ENCODE measurements at places on chromosomes 11 and 22.

DNA sequence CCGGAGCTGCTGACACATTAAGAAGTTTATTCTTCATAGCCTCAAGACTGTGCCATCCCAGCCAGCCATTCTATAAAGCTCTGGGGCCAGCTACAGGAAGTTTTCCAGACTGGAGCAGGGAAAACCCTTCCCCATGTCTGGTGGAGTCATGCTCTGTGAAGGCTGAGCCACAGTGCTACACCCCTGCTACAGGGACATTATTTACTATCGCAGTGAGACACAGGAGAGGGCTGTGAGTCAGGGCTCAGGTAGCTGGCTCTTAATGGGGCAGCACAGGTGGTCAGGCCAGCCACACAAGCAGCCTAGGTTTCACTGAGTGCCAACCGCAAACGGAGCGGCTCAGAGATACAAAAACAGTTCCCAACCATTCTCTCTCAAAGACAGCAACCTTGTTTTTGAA, 12.1 kb downstream of the HPS4 start:
- no peak for DNase-seq

DNA sequence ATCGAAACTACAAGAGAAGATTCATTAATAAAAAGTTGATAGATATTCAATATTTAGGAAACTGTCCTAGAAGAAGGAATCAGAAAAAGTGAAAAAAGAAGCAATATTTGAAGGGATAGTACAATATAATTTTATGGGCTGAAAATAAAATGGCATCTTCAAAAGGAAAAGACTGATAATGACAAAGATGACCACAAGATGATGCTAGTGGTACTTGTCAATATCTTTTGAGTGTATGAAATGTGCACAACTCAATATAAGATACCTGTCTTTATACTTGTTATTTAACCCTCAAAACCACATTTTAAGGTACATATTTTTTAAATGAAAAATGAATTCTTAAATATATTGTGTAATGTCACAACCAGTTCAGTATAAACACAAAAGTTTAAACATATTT, 1059.6 kb upstream of the RAG2 start:
- peak; percentile 4 for DNase-seq

- DNase-seq: no peak
Measured at GRCh38 chr11:132559331-132560036, 972.8 kb downstream of the OPCML start.

- DNase-seq: no peak
Measured at GRCh38 chr11:101582236-101582988, 1.4 kb downstream of the TRPC6 start.

DNA sequence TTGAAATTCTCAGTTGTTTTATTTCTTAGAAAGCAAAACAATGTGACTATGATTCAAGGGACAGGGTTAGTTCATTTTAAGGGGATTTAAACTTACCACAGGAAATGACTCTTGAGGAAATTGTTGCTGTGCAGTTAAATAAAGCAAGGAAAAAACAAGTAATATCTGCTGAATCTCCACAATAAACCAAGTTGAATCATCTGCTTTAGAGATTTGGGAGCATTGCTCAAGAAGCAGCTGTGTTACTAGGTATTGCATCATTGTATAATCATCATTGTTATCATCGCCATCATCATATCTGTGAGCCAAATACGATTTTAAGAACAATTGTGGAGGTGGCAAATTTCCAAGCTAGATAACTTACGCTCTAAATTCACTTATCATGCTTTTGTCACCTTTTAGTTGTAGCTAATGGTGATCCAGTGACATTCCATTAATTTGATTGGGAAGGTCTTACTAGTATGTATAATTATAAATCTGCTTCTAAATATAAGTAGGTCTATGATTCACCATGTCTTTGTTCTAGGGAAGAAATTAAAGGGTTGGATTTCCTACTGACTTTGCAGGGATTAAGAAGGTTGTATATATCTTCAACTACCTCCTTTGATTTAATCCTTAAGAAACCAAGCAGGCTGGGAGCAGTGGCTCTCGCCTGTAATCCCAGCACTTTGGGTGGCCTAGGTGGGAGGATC, 19.9 kb downstream of the MMP10 start:
- DNase-seq: no peak

DNA sequence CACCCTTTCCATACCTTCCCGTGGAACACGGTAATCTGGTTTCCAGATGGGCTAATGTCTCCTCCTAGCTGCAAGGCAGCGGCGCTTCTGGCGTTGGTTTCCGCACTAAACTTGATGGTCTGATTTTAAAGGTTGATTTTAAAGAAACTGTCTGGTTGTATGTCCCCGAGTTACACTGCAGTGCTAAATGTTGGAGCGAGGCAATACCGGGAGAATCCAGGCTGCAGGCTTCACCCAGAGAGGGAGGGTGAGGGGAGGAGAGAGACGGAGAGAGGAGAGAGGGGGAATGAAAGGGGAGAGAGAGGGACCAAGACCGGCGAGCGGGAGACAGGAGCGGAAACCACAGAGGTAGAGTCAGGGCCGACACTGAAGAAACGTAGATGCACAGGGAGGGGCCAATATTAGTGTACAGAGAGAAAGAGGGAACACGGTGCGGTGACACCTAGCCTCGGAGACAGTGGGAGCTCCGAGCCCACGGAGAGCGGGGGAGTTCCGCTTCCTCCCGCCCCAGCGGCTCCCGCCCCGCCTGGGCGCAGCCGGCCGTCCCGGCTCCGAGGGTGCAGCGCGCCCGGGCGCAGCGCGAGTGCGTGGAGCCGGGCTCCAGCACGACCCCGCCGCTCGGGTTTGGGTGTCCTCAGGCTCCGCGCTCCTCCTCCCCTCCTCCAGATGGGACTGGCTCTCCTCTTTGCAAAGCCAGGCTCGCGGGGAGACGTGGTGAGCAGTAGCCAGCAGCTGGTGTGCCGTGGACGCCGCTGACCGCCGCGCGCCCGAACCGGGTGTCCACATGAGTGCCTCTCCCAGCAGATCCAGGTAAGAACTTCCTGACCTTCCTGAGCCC, 71.9 kb upstream of the GRAMD1B start:
- DNase-seq: peak; percentile 35

- no peak for DNase-seq
Measured at GRCh38 chr22:46087816-46088277, 62.5 kb upstream of the PPARA start.

- DNase-seq: peak; percentile 21
Measured at GRCh38 chr22:26398741-26399153, 30.3 kb upstream of the ASPHD2 start.

- no peak for DNase-seq
Measured at GRCh38 chr22:31919730-31920129, 24.6 kb upstream of the YWHAH start.

GRCh38 chr11:98940913-98941312, 79.8 kb upstream of the CNTN5 start:
- peak; percentile 51 for DNase-seq

DNA sequence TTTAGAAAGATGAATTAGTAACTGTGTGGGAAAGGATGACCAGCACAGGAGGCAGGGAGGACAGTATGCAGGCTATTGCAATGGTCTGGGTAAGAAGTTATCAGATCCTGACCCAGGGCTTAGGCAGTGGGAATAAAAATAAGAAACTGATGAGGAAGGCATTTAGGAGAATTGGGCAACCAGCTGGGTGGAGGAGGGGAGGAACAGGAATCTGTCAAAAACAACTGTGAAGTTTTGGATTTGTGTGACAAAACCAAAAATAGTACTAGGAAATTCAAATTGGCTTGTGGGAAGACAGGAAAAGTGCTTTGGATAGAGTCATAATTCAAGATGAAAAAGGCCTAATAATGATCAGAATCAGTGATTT, 27.9 kb downstream of the MMP13 start:
- DNase-seq: no peak

GRCh38 chr11:126603486-126603885, 248.0 kb downstream of the ST3GAL4 start:
- no peak for DNase-seq

DNA sequence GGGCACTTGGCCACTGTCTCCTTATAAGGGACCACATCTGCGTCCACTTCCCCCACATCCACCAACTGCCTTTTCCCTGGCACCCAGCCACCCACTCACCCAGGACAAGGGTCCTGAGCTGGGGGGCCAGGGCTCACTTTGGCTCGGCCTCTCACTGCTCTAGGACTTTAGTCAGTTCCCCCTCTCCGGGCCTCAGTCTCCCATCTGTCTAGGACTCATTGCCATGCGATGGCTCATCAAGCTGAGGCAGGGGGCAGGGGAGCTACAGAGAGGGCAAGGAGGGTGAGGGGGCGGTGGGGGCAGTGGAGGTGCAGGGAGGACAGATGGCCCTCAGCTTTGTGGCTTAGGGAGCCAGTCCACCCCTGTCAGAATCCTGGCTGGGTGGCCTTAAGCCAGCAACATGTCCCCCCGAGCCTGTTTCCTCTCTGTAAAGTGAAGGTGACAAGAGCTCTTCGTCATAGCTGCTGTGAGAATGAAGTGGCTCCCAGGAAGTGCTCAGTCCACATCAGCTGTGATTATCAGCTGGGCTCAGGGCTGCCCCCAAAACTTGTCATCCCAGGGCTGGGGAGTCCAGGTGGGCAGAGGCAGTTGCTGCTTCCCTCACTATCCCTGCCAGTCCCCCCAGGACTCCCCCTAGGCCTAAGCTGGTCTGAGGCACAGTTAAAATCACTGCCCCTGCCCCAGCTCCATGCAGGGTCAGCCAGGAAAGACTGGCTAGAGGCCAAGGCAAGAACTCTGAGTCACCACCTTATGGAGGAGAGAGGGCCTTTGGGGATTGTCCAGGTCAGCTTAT, 14.9 kb downstream of the RAC2 start:
- no peak for DNase-seq

DNA sequence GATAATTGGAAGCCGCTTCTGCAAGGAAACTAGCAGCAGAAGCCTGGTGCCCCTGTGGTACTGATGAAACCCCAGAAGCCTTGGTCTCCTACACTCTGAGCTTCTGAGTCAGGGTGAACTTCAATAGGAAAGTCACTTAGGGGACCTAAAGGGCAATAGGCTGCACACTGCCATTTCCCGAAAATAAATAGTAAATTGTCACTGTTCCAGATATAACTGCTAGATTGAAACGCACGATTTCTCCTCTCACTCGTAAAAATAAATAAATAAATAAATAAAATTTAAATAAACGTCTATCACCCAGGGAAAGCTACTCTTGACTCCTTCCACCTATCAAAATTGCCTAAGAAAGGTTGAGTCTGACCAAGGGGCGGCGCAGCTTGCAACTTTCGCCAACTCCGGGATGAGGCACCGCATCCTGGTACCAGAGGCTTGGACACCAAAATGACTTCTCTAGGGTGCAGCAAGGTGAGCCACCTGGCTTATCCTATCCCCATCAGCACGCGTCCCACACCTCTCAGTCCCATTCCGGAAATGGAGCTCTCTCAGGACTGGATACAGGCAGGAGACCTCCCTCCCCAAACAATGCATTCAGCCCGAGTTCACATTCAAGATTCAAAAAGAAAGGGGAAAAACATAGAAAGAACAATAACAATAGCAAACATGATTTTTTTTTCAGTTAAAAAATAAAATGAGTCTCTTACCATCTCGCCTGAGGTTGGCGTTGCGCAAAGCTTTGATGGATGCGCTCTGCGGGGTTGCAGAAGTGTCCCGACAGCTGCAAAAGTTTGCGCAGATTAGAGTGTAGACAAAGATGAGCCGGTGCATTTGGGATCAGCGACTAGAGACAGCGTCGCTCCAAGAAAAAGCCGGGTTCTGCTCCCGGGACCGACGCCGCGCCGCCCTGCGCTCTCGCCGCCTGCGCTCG, 583 bp downstream of the PDGFD start:
- DNase-seq: no peak

DNA sequence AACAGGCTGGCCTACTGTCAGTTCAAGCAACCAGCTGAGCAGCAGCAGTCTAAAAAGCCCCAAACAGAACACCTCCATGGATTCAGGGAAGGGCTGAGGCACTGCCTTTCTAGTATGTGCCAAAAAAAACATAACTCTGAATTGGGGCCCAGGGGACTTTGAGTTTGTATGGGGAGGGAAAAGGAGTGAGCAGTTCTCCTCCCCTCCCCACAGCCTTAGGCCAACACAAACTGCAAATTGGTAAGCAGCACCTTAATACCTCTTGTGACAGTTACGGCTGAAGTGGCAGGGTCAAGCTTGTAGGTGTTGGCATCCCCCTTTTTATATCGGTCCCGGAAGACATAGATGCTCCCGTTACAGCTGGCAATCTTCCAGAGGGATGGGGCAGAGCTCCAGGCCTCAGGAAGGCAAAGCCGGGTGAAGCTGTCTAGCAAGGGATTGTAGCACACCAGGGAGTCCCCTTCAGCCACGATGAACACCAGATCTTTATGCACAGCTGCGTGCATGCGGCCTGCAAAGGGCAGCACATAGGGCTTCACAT, 6.0 kb downstream of the KBTBD4 start:
- DNase-seq: peak; percentile 54

DNA sequence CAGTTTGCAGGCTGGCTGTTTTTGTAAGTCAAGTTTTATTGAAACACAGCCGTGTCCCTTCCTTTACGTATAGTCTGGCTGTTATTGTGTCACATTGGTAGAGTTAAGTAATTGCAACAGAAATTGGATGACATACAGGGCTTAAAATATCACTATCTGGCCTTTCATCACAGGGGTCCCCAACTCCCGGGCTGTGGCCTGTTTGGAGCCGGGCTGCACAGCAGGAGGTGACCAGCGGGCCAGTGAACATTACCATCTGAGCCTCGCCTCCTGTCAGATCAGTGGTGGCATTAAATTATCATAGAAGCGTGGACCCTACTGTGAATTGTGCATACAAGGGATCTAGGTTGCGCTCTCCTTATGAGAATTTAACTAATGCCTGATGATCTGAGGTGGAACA, 31.7 kb downstream of the EXT2 start:
- no peak for DNase-seq

GRCh38 chr11:4704054-4704789, at the start of gene MMP26:
Gene MMP26 (plus strand): TSS chr11:4704784.
- no peak for DNase-seq

DNA sequence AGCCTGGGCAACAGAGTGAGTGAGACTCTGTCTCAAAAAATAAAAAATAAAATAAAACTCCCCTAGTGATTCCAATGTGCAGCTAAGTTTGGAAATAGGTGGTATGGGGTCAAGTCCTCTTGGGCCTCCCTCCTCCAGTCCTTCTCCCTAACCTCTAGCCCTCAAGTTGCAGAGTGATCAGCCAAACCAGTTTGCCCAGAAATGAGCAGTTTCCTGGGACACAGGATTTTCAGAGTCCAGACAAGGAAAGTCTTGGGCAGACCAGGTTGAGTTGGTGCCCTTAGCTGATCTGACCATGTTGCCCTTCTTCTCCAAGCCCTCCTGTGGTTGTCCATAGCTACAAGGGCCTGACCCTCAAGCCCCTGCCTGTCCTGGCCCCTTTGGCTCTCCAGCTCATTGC, 7.9 kb downstream of the TCN2 start:
- DNase-seq: peak; percentile 61

- no peak for DNase-seq
Measured at GRCh38 chr11:93646399-93646798, 15.1 kb upstream of the CEP295 start.
